Fibroblast of skin of right biceps (primary cell): ENCODE measurements at places on chromosomes 4 and X.
A peak's percentile ranks its signal among the peaks of the same experiment; 100 is the strongest.

GRCh38 chr4:173499658-173500535 is 30.1 kb downstream of the HAND2 start:
- no peak for DNase-seq

DNA sequence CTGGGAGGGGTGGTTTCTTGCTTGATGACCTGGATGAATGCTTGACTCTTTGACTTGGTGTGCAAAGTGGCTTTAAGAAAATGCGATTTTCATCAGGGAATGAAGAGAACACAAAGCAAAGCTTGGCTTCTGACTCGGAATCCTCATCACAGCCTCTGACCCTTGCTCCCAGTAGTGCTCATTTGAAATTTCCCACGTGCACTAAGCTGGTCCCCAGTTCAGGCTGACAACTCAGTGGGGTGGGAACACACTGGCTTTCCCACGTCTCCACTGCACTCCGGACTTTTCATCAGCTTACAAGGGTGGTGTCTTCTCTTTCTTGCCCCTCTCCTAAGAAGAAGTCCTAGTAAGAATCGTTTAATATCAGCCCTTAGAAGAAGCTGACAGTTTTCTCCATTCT is 53.3 kb downstream of the HCCS start:
- no peak for DNase-seq

- DNase-seq: no peak
Observed at GRCh38 chrX:40952855-40953254, 132.4 kb upstream of the USP9X start.

- DNase-seq: no peak
Observed at GRCh38 chrX:42128020-42128419, 204.7 kb upstream of the CASK start.

DNA sequence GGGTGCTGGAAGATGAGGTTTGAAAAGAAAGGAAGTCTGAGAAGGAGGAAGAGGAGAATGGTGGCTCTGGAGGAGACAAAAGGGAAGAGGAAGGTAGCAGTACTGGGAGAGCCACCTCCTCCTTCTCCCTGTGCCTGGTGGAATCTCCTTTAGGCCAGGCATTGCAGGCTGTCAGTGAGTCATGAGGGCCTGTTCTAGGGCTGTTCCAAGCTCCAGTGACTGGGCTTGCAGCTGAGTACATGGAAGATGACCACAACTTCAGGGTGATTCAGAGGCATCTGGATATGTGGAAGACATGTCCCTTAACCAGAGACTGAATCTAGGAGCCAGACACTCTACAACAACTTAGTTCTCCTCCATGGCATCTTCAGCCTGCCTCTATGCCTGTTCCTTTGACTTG is 107.8 kb downstream of the EFNB1 start:
- peak; percentile 90 for DNase-seq

GRCh38 chr4:13893987-13894386 is 266.5 kb upstream of the BOD1L1 start:
- DNase-seq: no peak

GRCh38 chr4:148287111-148287510 is 155.1 kb downstream of the NR3C2 start:
- no peak for DNase-seq

DNA sequence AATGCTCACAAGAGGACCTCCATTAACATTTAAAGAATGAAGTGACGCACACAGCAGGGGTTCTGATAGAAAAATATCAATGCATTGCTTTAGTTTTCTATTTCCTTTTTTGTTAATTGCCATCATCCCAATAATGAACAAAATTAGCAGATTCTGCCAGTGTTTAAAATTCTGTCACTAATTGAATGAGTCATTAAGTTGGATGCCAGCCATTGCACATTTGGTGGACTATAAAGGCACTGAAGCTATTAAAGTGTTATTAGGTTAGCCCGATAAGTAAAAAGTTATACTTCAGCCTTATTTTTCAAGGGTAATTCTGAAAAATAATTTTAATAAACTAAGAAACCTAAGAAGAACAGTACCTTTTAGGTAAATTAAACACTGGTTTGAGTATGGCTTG is 53.1 kb downstream of the MAP3K15 start:
- no peak for DNase-seq

- no peak for DNase-seq
Observed at GRCh38 chrX:41616935-41617334, 71.8 kb upstream of the GPR34 start.

GRCh38 chrX:57137501-57137900 is 304 bp upstream of the SPIN2A start:
- DNase-seq: peak; percentile 49

DNA sequence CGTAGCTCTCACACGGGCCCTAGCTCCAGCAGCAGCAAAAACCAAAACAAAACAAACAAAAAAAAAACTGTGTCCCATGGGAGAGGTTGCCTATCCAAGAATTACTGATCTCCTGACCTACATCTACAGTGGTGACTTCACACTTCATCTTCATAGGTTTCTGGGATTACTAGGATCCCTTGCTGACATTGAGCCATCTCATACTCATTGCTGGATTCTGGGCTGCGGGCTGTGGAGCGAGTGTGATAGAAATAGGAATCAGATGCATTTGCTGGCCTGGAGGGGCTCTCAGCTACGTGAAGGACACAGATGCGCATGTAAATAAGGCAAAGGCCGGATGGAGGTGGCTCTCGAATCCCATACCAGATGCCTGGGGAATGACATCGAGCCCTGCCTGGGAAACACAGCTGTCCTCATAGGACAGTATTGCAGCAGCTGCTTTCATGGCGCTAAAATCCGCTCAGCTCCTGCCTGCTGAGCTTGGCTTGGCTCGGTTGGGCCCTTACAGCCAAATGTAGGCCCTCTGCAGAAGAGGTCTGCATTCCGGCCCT is 41.7 kb downstream of the CNGA2 start:
- DNase-seq: peak; percentile 3

DNA sequence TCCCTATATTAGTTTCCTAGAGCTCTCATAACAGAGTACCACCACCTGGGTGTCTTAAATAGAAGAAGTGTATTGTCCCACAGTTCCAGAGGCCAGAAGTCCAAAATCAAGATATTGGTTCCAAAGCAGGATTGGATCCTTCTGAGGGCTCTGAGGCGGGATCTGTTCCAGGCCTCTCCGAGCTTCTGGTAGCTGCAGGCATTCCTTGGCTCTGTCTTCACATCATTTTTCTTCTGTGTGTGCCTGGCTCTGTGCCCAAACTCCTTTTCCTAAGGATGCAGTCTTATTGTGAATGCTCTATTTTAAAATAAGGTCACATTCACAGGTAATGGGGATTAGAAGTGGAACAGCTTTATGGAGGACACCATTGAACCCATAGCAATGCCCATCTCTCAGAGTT is 253.7 kb upstream of the TAPT1 start:
- DNase-seq: peak; percentile 27

DNA sequence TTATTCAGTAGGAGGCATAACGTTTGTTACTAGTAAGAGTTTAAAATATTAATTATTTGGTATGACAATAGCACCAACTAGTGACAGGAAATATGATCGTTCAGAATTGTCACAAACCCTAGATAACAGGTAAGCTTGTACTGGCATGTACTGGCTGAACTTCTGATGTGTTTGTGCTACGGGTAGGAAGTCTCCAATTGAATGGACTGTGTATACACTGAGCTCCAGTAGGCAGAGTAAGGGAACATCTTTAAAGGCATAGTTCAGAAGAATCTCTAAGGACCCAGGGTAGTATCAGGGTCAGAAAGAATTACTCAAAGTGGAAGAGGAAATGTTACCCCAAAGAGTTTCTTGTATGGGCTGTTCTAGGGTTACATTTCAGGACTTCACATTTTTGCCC is 230.4 kb downstream of the EDA2R start:
- DNase-seq: no peak

GRCh38 chr4:61254406-61254805 is 54.3 kb downstream of the ADGRL3 start:
- no peak for DNase-seq

DNA sequence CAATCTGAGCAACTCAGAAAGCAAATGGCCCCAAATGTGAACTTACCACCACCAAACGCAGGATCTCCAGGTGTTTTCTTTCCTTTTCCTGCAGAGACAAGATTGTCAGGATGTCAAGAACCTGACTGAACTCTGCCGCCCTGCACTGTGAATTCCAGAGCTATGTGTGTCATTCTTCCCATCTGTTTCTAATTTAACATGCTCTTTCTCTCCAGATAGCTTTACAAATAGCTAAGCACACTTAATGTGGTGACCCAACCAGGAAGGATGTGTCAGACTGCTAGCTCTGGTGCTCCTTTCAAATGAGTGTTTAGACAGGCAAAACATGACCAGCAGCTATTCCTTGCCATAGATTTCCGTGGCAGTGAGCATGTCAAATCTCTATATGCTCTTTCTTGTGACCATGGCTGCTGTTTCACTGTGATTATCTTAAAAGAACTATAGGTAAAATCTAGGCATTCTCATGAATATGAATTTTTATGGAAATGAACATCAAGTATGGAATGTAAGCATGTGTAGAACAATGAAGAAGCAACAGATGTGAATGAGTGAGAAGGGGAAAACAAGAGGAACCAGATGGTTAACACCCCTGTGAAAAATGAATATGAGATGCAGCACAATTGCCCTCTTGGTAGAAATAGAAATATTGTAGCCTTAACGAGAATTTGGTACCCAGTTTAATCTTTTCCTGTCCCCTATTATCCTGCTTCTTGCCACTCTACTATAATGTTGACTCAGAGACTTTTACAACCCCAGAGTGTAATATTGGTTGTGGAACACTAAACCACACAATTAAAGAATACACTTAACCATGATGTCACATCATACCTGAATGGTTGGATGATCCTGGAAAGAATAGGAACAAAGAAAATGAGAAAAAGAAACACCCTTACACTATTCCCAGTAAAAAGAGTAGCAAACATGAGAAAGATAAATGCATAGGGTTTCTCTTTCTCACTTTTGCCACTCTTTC is 247.8 kb upstream of the DKK2 start:
- peak; percentile 98 for DNase-seq

DNA sequence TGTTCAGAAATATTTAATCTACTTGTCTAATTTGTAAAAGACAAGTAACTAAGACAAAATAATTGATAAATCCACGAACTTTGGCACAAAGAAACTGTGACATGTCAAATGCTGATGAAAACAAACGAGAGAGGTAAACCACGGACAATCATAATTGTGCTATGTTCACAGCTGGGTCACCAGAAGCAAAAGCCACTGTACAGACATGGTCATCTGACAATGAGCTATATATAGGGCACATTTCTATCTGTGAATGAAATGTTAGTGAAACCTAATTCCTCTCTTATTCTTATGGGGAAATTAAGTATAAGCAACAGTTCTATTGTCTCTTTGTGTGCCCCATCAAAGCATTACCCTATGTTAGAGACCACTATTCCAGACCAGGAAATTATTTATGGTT is 444.0 kb upstream of the TRAM1L1 start:
- DNase-seq: no peak

DNA sequence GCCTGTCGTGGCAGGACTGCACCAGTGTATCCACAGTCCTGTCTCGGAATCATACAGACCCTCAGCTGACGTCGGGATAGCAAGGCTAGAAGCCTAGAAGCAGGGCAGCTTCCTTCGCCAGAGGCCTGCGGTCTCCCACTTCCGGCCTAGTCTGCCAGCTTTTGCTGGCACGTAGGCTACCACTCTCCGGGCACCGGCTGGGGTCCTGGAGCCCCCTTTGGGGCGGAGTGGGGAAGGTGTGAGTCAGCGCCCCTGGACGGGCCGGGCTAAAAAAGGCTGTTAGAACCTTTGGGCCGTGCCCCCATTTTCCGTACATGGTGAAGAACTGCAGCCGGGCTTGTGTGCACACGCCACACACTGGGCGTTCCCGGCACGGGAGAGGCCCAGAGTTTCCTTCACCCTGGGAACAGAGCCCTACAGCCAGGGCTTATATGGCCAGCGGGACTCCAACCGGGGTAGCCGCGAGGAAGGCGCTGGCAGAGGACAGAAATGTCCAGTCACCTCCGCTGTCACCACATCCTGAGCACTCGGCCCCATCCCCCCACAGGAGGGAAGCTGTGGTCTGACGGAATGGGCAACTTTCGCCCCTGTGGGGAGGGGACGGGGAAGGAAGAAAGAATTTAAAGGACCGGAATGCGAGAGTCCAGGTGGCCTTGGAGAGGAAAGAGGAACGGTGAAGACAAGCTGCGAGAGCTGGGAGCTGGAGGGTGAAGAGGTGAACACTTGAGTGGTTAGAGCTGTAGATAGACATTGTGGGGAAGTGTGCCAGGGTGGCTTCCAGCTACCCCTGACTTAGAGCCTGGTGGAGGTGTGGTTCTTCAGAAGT is 4.6 kb downstream of the MAGIX start:
- peak; percentile 71 for DNase-seq

GRCh38 chrX:53280331-53281320 is 758 bp downstream of the IQSEC2 start:
- DNase-seq: peak; percentile 53

- DNase-seq: peak; percentile 33
Observed at GRCh38 chr4:40886931-40887763, 137.4 kb downstream of the NSUN7 start.

GRCh38 chrX:11929476-11929875 is 171.4 kb downstream of the MSL3 start:
- DNase-seq: no peak

GRCh38 chr4:166502660-166503059 is 629.6 kb downstream of the TLL1 start:
- DNase-seq: no peak

- DNase-seq: no peak
Observed at GRCh38 chr4:20598626-20599025, 101.6 kb upstream of the PACRGL start.
